Caki2 (cell line): ENCODE measurements at places on chromosomes 4 and X. TPM values are rescaled to one million over a fixed set of nuclear protein-coding genes. Genes with fewer than 3 reads are reported as not detected.

The GLRA2 gene
- total RNA-seq = 1.1 and 1.3 TPM in 2 replicates

The HMGB2 gene
- total RNA-seq = 196 and 317 TPM in 2 replicates

The HCFC1 gene
- 9.5 and 10.1 TPM in 2 replicates for total RNA-seq

The CWH43 gene
- not detected in 2 replicates for total RNA-seq
